NCI-H1930 (cell line): ENCODE measurements at places on chromosomes 4 and X.

GRCh38 chr4:83108101-83108861, 6.2 kb downstream of the PLAC8 start:
- no peak for DNase-seq

GRCh38 chrX:143873343-143873742, 10.5 kb upstream of the UBE2NL start:
- no peak for DNase-seq

- DNase-seq: no peak
Observed at GRCh38 chr4:122772986-122773385, 40.5 kb downstream of the BBS12 start.

GRCh38 chrX:69145714-69146113, 19.5 kb downstream of the PJA1 start:
- no peak for DNase-seq

- DNase-seq: no peak
Observed at GRCh38 chr4:158817562-158818296, 48.9 kb downstream of the FNIP2 start.

DNA sequence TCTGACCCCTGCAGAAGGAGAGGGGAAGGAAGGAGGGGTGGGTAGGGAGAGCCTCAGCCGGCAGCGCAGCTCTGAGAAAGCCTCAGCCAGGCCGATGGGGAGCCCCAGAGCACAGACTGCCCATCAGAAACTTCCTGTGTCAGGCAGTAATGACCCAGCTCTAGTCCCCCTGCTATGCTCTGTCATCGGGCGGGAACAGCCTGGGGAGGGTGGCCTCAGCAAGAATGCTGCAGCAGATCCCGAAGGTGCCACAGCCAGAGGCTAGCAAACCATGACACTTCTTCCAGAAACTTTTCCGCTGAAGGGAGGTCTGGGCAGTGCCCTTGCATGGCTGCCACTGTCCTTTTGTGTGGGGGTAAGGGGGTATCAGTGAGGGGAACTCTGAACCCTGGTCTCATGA, 279.0 kb downstream of the BCOR start:
- DNase-seq: no peak

GRCh38 chr4:120703908-120704307, 218.6 kb downstream of the PRDM5 start:
- DNase-seq: no peak

GRCh38 chr4:85187106-85187505, 220.6 kb upstream of the WDFY3 start:
- DNase-seq: no peak

DNA sequence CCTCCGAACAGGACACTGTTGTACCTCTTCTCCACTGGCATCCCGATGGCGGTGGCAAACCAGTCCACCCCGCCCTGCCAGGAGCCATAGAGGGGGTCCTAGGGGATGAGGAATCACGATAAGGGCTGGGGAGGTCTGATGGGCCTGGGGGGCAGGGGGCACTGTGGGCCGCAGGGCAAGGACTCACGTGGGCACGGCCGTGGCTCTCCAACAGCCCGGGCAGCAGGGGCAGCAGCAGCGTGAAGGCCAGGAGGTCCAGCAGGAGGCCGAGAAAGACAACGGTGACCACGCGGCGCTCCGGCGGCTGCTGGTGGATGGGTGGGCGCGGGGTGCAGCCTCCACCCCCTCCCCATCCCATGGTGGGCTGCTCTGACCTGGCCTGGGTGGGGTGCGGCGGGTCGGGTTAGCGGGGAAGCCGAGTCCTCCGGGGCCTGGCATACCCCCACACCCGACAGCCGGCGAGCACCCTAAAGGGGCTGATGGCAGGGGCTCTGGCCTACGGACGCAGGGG, 29.6 kb downstream of the NOP14 start:
- DNase-seq: no peak

DNA sequence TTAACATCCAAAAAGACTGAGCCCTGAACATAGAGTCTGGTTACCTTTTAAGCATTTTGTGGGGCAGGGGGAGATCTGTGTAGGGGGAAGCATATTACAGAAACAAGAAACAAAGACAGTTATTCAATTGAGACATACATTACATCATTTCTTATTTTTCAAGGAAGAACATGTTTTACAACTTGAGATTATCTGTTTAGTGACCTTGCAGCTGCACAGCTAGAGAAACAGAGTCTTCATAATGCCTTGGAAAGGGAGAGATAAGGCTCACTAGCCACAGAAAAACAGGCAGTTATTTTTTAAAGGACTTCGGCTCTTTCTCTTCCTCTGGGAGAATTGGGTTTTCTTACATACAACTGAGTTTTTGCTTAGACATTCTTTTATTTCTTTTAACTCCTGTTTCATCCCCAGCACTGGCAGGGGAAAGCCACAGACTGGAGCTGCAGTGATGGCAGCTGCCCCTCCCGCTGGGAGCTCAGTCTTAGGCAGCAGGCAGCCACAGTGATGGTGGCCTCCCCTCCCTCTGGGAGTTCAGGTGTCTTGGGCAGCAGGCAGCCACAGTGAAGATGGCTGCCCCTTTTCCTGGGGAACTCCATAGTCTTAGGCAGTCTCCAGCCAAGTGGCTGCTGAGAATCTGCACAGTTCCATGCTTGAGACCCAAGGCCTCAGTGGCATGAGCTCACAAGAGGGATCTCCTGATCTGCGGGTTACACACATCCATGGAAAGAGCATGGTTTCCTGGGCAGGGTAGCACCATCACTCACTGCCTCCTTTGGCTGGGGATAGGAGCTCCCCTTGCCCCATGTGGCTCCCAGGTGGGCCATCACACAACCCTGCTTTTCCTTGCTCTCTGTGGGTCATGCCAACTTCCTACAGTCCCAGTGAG, 19.4 kb upstream of the TMPRSS11F start:
- DNase-seq: no peak

GRCh38 chr4:13432453-13432852, 51.7 kb downstream of the RAB28 start:
- DNase-seq: no peak

DNA sequence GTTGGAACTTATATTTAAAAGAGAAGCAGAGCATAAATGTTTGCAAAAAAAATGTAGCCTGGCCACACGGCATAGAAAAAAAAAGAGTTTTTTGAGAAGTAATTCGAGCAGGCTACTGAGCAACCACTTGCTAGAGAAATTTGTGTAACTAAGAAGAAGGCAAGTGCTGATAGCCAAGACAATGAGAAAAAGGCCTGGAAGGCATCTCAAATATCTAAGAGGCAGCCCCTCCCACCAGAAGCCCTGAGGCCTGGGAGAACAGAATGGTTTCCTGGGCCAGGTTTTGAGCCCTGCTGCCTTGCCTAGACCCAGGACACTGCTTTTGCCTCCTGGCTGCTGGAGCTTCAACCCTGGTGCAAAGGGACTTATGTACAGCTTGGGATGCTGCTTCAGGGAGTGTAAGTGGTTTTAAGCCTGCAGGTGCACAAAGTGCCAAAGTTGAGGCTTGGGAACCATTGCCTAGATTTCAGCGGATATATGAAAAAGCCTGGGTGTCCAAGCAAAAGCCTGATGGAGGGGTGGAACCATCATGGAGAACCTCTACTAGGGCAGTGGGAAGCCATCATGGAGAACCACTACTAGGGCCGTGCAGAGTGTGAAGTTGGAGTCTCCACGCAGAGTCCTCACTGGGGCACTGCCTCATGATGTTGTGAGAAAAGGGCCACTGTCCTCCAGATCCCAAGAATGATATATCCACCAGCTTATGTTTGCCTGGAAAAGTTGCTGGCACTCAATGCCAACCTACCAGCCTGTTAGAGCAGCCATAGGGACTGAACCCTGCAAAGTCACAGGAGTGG, 9.7 kb downstream of the TECRL start:
- no peak for DNase-seq

- no peak for DNase-seq
Observed at GRCh38 chr4:138513535-138513934, 271.4 kb upstream of the SLC7A11 start.

GRCh38 chrX:96126182-96126581, 558.5 kb upstream of the DIAPH2 start:
- DNase-seq: no peak

GRCh38 chr4:181798536-181798935, 444.7 kb upstream of the TENM3 start:
- DNase-seq: no peak

DNA sequence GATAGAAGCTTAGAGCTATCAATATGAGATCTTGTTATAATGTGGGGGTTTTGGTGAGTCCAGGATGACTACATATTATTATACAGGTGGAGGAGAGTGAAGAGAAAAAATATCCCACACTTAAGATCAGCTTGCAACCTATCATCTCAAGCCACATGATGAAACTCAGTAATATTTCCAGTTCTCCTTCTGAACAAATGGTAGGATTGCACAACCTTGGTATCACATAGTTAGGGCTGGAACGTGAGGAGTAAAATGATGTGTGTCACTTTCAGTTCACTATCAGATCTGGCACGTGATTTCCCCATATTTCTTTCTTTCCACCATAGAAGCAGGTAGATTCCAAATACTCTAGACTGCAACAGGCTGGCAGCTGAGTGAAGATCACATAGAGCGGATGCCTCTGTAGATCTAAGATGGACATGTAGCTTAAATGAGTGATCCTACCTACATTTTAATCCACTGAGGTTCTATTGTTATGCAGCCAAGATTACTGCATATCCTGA, 150.6 kb upstream of the ANKRD50 start:
- DNase-seq: no peak

DNA sequence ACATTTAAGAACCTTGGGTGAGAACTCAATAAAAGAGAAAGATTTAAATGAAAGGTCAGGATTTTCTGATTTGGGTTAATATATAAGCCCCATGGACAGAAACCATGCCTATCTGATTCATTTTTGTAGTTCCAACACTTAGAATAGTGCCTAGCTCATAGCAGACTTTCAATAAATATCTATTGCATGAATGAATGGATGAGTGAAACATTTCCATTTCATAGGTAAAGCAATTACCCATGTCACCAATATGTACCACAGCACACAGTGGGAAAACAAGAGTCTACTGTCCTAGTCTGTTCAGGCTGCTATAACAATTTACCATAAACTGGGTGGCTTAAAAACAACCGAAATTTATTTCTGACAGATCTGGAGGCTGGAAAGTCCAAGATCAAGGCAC, 63.9 kb upstream of the PTPN13 start:
- no peak for DNase-seq

- DNase-seq: no peak
Observed at GRCh38 chrX:150529587-150529986, 38.8 kb upstream of the MTM1 start.

DNA sequence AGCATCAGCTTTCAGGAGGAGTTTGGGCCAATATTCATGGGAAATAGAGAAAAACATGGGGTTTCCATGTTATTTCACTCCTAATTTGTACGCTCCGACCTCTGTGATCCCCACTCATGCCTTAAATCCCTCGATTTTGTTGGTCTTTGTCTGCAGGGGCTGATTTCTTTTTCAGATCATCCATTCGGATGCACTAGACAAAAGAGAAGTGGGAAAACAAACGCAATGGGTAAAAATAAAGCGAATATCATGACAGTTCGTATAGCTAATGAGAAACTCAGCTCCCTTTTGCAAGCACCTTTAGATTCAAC, 139.1 kb upstream of the PLAC1 start:
- no peak for DNase-seq

GRCh38 chr4:142824368-142824767, 21.7 kb downstream of the INPP4B start:
- DNase-seq: no peak

DNA sequence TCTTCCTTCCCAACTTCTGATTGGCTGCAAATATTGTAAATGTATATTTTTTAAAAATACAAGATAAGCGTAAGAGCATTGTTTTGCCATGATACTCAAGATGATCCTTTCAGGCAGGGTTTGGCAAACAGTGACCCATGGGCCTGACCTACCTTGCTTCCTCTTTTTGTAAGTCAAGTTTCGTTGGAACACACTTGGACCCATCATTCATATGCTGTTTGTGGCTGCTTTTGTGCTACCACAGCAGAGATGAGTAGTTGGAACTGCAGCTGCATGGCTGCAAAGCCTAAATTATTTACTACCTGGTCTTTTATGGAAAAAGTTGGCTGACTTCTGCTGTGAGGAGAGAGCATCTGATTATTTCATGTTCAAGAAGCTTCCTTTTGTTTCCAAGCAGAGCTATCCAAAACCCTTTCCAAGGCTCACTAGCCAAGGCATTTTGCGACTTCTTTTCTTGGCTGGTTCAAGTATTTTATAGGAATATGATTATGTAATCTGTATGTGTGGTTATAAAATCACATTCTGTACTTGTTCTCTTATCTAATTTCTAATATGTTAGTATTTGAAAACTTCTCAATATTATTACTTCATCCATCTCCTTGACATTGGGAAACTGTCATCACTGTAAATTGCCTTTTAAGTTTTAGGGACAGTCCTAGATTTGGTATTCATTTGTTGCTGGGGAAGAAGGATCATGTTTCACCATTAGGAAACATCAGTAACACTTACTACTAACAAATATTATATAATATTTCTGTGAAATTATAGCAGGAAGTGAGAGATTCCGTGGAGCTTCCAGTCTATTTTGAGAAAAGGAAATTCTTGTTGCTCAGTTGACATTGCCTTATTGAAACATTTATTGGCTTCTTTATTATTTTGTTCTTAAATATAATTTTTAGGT, 109.2 kb downstream of the ARHGAP10 start:
- DNase-seq: no peak

GRCh38 chr4:23084559-23085248, 392.0 kb downstream of the GBA3 start:
- no peak for DNase-seq

- no peak for DNase-seq
Observed at GRCh38 chrX:135625995-135626394, 87.4 kb upstream of the CT45A1 start.

DNA sequence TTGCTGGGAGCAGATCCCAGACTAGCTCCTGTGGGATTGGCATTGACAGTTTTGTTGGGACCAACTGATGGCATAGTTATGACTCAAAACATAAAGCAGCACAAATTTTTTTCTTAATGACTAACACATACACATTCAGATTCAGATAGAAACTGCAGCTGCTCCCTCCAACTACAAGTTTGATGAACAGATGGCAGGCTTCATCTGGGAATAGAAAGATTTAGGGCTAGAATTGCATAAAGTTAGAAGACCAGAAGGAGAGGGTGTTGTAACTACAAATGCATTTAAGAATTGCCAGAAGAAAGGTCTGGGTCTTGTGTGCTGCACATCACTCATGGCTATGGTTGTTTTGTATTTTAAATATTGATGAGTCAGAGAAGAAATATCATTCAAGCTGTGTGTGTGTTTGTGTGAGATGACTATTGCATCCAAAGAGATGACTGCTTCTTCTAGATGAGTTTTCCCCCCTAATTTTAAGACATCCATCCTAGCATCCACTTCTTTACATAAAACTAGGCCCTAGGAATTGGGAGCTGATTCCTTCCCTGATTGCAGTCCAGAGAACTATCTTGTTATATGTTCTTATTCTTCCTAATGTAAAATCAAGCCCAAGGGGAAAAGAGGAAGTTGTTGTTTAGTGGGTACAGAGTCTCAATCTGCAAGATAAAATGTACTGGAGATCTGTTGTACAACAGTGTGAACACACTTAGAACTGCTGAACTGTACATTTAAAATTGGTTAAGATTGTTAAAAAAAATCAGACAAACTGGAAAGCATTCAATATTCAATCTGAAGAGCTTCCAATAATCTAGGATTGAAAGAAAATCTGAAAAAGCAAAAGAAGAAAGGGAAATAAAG, 175.1 kb downstream of the PARM1 start:
- no peak for DNase-seq
